ENCODE measurements at places on chromosomes 2 and 18.

DNA sequence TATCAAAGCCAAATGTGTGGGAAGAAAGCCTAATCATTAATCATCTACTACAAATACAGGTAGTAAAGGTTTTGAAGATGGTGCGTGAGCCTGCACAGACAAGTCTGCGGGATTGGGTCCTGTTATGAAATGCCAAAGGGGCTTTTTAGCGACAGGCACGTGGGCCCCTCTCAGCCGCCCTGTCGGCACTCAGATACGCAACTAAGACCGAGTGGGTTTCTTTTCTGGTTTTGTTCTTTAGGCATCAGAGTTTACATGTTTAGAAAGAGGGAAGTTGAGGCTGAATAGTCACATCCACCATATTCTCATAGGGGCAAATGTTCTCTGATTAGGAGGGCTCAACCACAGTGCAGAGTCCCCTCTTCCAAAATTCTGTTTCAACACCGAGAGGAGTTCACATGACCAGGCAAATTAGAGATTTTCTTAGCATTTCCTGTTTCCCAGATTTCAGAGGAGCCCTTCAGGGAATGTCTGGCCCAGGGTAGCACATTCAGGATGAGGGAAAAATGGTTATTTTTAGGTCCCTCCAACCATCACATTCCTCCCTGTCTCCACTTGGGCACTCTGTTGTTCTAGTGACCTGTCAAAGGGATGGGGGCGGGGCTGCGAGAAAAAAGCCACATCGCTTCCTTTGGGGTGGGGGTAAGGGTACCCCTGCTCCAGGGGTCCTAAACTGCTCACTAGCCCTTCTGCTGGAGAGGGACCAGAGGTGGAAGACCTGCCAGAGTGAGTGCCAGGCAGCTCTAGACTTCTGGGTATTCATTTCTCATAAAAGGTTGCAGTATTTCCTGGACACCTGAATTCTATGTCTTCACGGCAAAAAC lies 159.2 kb downstream of the BCL2 start:
- no peak for DNase-seq

- DNase-seq: no peak
These were observed 43.7 kb downstream of the TMEM37 start for GRCh38 chr2:119475225-119475856.

DNA sequence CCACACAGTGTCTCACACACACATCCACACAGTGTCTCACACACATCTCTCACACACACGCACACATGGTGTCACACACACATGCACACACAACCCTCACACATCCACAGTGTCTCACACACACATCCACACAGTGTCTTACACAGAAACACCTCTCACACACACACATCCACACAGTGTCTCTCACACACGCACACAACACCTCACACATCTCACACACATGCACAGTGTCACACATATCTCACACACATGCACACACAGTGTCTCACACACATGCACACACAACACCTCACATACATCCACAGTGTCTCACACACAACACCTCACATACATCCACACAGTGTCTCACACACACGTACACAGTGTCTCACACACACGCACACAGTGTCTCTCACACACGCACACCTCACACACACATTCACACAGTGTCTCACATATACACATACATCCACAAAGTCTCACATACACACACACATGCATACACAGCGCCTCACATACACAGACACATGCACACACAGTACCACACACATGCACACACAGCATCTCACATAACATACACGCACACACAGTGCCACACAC lies 473.9 kb upstream of the HS6ST1 start:
- DNase-seq: no peak

- DNase-seq: no peak
These were observed 222.5 kb downstream of the PMAIP1 start for GRCh38 chr18:60122339-60122738.

DNA sequence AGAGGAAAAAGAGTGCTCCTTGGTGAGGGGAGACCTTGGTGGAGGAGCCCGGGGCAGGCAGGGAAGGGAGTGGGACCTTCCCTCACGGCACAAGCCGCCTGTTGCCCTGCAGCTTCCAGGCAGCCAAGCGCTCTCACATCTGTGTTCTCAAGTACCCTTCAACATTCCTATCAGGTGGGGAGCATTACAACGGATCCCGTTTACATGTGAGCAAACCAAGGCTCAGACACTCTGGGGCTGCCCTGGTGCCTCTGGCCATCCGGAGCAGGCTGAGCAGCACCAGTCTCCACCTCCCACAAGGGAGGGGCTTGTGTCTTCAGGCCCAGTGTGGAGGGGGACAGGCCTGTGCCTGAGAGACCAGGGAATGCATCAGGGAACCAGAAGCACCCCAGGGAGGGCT lies 57.9 kb downstream of the AQP12A start:
- DNase-seq: no peak

DNA sequence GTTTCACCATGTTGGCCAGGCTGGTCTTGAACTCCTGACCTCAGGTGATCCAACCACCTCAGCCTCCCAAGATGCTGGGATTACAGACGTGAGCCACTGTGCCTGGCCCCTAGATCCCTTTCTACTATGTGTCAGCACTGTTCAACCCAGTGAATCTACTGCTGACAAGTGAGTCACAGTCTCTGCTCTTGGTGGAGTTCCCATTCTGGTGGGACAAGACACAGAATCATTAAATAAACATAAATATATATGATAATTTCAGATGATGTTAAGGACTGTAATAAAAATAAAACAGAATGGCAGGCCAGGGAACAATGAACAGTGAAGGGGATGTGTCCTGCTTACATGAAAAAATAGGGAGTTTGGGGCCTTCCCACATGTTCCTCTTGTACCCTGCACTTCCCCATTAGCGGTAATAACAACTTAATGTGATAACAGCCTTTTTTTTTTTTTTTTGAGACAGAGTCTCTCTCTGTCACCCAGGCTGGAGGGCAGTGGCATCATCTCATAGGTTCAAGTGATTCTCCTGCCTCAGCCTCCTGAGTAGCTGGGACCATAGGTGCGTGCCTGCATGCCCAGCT lies 112.2 kb downstream of the CPO start:
- no peak for DNase-seq

DNA sequence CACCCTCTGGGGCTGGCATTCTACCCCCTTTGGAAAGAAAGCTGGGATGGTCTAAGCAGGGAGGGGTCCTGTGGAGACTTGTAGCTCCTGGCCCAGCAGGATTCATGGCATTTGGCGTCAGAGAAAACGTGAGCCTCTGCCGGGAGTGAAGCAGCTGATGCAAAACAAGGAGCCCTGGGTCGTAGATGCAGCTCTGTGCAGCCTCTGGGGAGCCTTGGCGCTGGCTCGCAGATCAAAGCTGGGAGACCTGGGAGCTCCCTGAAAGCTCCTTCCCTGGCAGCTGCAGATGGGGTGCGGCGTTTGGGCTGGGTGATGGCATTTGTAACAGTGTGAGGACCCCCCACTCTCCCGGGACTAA lies 148.3 kb downstream of the KLHL29 start:
- DNase-seq: no peak

- no peak for DNase-seq
These were observed 325.2 kb downstream of the OSR1 start for GRCh38 chr2:19033240-19033639.

- DNase-seq: no peak
These were observed 76.6 kb downstream of the EIPR1 start for GRCh38 chr2:3301001-3301400.

DNA sequence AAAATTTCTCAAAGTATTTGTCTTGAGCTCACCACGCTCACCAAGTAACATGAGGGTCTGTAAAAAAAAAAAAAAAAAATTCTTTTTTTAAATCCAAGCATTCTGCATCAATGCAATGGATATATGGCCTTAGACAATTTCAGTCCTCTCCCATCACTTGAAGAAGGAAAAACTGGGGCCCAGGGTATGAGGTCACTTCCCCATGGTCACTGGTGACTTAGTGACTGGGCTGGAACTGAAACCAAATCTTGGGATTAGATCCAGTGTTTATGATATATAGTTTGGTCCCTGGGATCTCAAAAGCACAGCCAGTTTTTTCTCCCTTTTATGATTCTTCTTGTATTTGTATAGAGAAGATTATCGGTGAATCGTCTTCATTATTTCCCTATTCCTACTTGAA lies 477.9 kb upstream of the TNP1 start:
- DNase-seq: no peak

DNA sequence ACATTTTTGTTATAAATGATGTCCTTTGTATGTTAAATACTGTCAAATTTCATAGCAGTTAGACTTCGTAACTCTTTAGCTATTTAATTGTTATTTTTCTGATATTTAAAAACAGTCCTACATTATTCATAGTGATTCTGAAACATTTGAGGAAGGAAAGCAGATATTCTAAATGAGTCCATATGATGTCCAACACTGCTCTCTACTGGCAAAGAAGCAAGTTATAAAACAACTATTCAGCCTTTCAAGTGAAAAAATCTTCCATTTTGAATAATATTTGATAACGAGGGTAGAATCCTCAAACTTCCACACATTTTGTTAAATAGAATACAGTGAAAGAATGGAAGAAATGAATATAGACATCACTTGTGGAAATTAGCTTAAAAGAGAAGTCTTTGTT lies 220.8 kb downstream of the GULP1 start:
- peak; percentile 3 for DNase-seq

DNA sequence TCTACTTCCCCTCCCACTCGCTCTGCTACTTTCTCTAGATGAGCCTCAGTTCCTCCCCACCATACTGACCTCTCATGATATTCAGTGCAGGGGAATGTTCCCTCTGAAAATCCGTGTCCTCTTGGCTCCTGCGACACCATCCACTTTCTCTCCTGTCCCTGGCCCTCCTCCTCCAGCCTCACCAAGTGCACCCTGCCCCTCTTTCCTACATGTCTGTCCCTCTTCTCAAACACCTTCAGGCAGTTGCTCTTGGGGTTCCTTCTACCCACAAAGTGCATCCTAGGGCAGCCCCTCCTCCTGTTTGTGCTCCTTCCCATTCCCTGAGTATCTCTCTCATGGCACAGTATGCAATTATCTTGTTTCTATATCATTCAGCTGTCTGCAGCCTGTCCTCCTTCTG lies 246.4 kb upstream of the RAB6C start:
- DNase-seq: no peak

- DNase-seq: no peak
These were observed 138.9 kb upstream of the KLHL14 start for GRCh38 chr18:32911660-32912284.

Measured in GM20000 (cell line).